ENCODE measurements at places on chromosomes 7 and 10.
A peak's percentile ranks its signal among the peaks of the same experiment; 100 is the strongest.

DNA sequence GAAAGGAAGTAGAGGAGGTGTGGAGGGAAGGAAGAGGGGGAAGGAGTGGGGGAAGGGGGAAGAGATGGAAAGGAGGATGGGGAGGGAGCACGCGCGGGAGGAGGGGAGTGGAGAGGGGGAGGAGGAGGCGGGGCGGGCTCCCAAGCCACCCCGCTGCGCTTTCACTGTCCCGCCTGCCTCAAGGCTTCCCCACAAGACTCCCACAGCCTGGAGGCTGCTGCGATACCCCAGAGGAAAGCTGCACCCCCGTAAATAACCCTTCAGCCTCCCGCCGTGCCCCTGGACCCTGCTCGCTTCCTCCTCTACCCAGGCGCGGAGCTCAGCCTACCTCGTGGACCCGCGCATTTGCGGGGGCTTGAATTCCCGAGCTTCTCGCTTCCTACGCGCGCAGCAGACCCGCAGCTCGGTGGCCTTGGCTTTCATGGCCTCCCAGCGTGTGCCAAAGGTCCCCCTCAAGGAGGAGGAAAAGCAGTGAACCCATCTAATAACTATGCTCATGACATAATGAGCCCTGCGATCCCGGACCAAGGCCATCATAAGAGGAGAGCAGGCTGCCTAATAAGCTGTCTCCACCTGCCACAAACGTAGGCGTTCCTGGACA, at the start of gene C10orf67:
Gene C10orf67, minus strand, starts transcription at position 557 of the 601 bp plus-strand sequence. Its CDS starts 23 bp downstream, at position 534.
- peak; percentile 40 for DNase-seq

- DNase-seq = no peak
Measured at GRCh38 chr10:20173046-20173445, 356.8 kb downstream of the PLXDC2 start.

GRCh38 chr10:62000037-62000603, 98.6 kb downstream of the ARID5B start:
- DNase-seq = no peak

DNA sequence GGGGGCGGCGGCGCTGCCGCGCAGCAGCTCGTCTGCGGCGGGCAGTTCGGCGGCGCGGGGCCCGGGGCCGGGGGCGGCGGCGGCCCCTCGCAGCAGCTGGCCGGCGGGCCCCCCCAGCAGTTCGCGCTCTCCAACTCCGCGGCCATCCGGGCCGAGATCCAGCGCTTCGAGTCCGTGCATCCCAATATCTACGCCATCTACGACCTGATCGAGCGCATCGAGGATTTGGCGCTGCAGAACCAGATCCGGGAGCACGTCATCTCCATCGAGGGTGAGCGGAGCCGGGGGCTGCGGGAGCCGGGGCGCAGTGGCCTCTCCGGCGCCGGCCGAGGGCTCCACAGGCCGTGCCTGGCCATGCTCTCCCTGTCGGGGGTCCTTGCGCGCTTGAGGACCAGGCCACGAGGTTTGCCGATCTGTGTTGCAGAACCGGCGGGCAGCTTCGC, 548 bp downstream of the AGAP3 start:
- no peak for DNase-seq

DNA sequence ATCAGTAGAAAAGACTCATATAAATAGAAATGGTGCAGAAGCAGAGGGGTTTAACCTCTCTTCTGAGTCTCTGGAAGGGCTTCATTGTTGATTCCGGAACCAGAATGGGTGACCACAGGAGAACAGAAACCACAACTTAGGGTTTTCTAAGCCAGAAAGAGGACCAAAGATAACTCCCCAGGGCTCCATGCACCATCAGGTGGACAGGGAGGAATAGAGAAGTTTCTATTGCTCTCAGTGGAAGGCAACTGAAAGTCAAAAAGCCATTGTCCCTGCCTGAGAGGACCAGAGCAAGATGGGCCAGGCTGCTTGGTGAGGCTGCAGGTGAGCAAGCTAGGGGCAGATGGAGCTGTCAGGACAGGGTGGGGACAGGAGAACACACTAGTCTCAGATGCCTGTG, 14.6 kb upstream of the NPS start:
- no peak for DNase-seq

DNA sequence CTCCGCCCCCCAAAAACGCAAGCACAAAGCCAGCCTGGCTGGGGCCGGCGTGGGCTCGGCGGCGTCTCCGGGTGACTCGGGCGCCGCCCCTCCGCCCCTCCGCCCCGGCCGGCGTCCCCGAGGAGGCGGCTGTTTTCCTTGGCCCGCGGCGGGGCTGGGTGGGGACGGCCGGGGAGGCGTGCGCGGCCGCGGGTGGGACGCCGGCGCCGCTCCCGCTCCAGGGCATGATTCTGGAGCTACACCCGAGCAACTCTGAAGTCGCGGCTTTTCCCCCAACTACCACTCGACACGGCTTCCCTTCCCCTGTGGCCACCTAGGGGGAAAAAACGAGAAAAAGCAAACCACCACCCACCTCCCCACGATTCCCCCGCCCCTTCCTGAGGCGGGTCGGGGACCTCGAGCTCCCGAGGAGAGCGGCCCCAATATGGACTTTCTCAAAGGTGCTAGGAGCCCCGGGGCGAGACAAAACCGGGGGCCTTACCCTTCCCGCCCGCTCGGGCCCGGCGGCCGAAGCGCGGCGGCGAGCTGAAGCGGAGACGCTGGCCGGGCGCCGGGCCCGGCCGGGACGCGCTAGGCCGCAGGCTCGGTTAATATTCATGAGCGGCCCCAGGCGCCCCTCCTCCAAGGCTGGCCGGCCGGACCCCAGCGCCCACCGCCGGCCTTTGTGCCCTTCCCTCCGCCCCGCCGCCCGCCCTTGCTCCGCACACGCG, 856 bp downstream of the ARHGAP21 start:
- peak; percentile 75 for DNase-seq

DNA sequence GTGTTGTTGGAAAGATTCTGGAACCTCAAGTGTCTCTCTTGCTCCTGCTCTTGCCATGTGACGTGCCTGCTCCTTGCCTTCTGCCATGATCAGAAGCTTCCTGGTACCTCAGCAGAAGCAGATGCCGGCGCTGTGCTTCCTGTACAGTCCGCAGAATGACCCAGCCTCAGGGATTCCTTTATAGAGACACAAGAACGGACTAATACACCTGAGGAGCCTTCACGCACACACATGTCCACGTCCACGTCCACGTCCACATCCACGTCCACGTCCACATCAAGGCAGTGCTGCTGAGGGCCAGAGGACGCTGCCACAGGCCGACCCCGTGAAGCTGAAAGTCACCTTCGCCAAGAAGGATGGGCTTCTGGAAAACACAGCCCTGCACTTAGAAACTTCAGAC, 190.1 kb downstream of the MAD1L1 start:
- DNase-seq = no peak

DNA sequence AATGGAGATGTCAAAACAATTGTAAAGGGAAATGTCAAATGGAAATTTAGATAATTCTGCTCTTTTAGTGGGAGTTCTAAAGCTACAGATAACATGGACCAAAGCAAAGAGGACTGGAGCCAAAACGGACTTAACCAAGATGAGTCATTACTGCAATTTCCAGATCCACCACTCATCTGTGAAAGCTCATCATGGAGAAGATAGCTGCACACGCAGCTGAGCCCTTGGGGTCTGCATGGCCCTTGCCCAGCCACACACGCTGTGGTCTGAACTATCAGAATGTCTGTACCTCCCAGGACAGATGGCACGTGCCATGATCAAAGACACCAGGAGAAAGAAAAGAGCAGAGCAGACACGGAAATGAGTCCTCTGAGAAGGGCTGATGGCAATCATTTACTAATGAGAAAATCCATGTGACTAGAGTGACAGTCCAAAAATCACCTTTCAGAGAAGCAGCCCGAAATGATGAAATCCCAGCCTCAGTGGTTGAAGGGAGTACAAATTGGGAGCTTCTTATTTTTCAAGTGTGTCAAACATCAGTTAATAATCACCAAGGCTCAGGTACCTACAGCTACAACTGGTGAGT, 177.9 kb upstream of the MGMT start:
- DNase-seq = no peak

DNA sequence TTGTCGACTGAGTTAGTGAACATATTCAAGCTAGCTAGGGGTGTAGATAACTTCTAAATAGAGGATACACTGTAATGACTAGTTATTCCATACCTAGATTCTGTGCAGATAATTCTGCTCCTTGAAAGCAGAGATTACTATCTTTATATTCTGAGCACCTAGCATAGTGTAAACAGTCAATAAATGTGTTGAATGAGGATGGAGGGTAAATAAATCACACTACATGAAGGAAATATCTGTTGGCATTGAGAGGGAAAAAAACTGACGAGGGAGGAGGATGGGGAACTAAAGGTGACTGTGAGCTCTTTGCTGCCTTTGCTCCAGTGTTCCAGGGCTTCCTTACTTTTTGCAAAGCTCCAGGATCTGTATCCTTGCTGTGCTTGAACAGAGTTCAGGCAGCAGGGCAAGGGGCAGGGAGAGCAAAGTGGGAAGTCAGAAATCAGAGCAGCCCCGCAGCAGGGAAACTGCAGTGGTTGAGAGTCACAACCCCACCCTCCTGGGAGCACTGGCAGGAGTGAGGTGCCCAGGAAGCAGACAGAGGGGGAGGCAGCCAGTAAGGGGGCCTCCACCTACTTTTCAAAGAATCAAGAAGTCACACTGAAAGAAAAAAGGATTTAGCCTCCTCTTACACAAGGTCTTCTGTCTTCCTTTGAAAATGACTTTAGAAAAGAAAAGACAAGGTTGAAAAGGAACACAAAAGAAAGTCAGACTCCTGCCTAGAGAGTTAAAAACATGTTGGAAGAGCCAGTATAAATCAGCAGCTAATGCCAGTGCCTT, 71.8 kb upstream of the LRRN3 start:
- no peak for DNase-seq

- no peak for DNase-seq
Measured at GRCh38 chr7:90900628-90901356, 304.7 kb downstream of the CDK14 start.

DNA sequence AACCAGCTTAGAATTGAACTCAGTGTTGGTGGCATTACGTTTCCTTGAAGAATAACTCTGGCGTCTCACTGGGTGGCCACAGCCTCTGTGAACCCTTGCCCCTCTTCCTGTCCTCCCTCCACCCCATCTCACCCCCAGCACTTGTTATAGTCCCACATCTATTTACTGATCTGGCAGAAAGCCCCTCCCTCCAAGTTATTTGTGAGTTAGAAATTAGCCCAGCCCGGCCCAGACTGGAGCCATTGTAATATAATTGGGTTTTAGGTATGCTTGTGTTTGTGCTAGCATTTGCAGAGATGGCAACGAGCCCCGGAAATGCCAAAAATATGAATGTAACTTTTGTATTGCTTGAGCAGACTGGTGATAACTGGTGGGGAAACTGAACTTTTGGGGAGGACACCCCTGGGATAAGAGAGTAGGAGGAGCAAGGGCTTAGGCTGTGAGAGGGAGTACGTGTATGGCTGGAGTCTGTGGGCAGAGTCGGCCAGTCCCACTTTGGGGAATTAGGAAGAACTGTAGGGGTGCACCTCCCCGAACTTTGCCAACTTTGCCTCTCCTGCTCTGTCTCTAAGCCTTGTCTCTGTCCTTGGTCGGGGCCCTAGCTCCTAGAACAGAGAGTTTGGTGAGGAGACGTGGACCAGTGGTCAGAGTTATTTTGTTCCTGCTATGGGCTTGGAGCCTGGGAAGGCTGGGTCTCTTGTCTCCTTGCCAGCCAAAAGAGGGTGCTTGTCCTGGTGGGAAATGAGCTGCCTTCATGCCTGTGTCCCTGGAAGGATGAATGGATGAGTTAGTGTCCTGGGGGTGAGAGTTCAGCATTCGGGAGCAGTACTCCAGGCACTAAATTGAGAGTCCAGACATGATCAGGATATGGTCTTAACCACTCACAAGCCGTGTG, 19.3 kb upstream of the TRIM8 start:
- DNase-seq = no peak

DNA sequence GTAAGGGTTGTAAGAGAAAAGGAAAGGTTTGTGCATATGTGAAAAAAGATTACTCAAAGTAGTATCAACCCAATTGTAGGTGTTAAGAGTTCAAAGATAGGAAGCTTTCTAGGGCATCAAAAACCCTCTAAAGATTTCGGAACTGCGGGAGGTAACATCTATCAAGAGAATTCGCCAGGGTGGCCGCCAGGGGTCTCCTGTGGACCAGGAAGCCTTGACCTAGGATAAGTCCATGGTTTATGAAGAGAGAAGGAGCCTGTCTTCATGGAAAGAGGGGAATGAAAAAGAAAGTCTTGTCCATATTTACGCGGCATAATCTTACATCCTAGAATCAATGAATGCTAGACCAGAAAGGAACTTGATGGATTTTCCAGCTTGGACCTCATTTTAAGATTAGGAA, 140.7 kb upstream of the CALCR start:
- DNase-seq = peak; percentile 51

- no peak for DNase-seq
Measured at GRCh38 chr7:150778014-150778737, 22.0 kb downstream of the TMEM176B start.

DNA sequence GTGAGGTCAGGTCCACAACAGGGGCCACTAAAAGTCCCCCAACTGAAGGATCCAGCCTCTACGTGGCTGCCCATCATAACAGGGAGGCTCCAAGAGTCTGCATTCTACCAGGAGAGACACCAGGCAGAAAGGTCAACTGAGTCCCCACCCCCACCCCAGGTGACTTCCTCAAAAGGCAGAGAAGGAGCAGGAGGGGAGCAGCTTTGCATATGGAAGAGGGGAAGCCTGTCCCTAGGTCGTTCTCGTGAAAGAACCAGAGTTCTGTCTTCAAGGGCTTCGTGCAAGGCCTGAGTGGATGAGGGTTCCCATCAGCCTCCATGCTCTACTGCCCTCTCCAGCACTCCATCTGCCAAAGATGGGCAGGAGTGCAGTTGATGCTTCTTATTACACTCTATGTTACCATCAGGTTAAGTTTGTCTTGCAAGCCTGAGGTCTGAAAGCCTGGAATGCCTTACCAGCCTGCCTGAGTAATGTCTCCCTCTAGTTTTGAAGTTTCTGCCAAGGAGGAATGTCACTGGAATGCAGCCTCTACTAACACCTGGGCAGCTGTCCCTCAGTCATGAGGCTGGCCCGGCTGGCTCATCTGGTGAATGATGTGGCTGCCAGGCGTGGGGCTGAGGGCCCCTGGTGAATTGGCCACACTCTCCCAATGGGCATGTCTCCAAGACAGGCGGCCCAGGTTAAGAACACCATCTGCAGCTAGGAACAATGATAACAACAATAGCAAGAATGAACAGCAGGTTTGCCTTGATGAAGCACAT, 54.3 kb upstream of the SMNDC1 start:
- DNase-seq = no peak

GRCh38 chr10:87578160-87578841, 73.6 kb downstream of the MINPP1 start:
- DNase-seq = no peak

- DNase-seq = no peak
Measured at GRCh38 chr7:27351786-27352185, 109.2 kb downstream of the EVX1 start.

- DNase-seq = no peak
Measured at GRCh38 chr7:88670536-88670935, 89.0 kb upstream of the ZNF804B start.

GRCh38 chr10:70917635-70918034, 29.3 kb upstream of the PCBD1 start:
- DNase-seq = no peak

- no peak for DNase-seq
Measured at GRCh38 chr7:47888371-47889265, 59.6 kb downstream of the PKD1L1 start.

DNA sequence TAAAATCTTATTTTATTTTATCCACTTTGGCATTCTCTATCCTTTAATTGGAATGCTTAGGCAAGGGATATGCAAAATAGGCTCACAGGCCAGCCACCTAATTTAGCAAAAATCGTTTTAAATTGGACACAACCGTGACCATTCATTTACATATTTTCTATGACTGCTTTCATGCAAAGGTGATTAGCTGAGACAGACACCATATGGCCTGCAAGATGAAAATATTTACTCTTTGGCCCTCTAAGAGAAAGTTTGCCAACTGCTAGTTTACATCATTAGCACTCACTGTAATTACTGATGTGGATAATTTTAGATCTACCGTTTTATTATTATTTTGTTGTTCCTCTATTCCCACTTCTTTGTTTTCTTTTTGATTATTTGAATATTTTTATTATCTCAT, 375.5 kb upstream of the LRRTM3 start:
- DNase-seq = no peak

Data from left hindlimb (tissue), 1 donor.